ENCODE measurements at places on chromosomes 3 and 15.
A peak's percentile ranks its signal among the peaks of the same experiment; 100 is the strongest.

DNA sequence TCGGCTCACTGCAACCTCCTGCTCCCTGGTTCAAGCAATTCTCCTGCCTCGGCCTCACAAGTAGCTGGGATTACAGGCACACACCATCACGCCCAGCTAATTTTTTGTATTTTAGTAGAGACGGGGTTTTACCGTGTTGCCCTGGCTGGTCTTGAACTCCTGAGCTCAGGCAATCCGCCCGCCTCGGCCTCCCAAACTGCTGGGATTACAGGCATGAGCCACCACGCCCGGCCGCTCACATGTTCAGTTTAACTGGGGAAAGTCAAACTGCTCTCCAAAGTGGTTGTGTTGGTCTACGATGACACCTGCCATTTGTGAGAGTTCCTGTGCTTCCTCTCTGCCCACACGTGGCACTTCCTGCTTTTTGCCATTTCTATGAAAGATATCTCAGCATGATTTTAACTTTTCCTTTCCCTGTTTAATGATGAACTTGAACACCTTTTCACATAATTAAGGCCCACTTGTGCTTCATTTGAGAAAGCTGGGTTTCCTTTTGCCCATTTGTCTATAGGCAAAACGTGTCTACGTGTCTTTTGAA lies 877 bp upstream of the GP5 start:
- peaks cover 2% of the 10 kb centered on the region for H3K36me3 ChIP-seq
- H3K4me3 ChIP-seq: no peak overlapping the region
- no peak overlapping the region for H3K27ac ChIP-seq
- H3K27me3 ChIP-seq: peaks cover 22% of the 10 kb centered on the region
- H3K4me1 ChIP-seq: peaks cover 26% of the 10 kb centered on the region

DNA sequence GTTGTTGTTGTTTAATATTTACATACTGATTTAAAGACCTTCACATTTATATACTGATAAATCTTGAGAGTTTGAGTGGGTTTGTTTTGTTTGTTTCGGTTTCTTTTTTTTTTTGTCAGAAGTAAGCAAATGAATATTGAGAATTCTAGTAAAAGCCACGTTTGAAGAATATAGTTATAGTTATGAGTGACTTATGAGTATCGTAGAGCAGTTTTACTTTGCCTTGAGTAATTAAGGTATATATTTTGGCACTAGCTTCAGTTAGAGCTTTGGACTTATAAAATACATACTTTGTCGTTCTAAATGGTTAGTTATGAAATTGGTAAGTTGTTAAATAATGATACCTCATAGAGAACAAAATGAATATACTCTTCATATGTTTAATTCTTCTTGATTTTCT lies 27.8 kb downstream of the ATP1B3 start:
- peak overlapping the region; percentile 62 for H3K27ac ChIP-seq
- no peak overlapping the region for H3K4me3 ChIP-seq
- no peak for DNase-seq
- H3K36me3 ChIP-seq: peaks cover 17% of the 10 kb centered on the region
- peaks cover 8% of the 10 kb centered on the region for H3K4me1 ChIP-seq

DNA sequence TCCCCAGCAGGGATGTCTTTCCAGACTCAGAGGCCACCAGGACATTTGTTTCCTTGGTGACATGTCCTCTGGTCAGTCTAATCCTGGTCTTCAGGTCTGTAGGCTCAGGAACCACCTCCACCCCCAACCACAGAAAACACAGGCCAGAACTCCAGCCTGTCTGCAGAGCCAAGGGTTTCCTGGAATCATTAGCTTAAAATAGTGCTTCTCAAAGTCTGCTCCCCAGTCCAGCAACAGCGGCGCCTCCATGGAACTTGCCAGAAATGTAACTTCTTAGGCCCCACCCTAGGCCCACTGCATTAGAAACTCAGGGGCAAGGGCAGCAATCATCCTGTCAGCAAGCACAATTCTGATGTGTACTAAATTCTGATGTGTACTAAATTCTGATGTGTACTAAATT lies 20.0 kb downstream of the SLC28A1 start:
- H3K27ac ChIP-seq: no peak overlapping the region
- no peak for DNase-seq
- H3K27me3 ChIP-seq: peaks cover 3% of the 10 kb centered on the region
- H3K36me3 ChIP-seq: peaks cover 2% of the 10 kb centered on the region

- H3K27ac ChIP-seq: peak overlapping the region; percentile 96
- peaks cover 36% of the 10 kb centered on the region for H3K4me1 ChIP-seq
- H3K36me3 ChIP-seq: peaks cover 4% of the 10 kb centered on the region
- peak overlapping the region; percentile 94 for H3K4me3 ChIP-seq
Measured at GRCh38 chr3:52456169-52456799, 880 bp downstream of the NISCH start.

GRCh38 chr3:186633481-186633880 lies 6.7 kb upstream of the FETUB start:
- peaks cover 4% of the 10 kb centered on the region for H3K27me3 ChIP-seq
- DNase-seq: no peak
- no peak overlapping the region for H3K27ac ChIP-seq
- no peaks in the 10 kb centered on the region for H3K4me1 ChIP-seq

- no peak overlapping the region for H3K27ac ChIP-seq
- DNase-seq: no peak
- peaks cover 19% of the 10 kb centered on the region for H3K27me3 ChIP-seq
- H3K4me3 ChIP-seq: no peak overlapping the region
Measured at GRCh38 chr15:66153549-66154415, 99.8 kb downstream of the MEGF11 start.

GRCh38 chr3:4724051-4724629 lies 231.0 kb downstream of the ITPR1 start:
- H3K4me1 ChIP-seq: peaks cover 2% of the 10 kb centered on the region
- H3K36me3 ChIP-seq: peaks cover 30% of the 10 kb centered on the region
- H3K4me3 ChIP-seq: no peak overlapping the region
- H3K27ac ChIP-seq: no peak overlapping the region
- no peak for DNase-seq

DNA sequence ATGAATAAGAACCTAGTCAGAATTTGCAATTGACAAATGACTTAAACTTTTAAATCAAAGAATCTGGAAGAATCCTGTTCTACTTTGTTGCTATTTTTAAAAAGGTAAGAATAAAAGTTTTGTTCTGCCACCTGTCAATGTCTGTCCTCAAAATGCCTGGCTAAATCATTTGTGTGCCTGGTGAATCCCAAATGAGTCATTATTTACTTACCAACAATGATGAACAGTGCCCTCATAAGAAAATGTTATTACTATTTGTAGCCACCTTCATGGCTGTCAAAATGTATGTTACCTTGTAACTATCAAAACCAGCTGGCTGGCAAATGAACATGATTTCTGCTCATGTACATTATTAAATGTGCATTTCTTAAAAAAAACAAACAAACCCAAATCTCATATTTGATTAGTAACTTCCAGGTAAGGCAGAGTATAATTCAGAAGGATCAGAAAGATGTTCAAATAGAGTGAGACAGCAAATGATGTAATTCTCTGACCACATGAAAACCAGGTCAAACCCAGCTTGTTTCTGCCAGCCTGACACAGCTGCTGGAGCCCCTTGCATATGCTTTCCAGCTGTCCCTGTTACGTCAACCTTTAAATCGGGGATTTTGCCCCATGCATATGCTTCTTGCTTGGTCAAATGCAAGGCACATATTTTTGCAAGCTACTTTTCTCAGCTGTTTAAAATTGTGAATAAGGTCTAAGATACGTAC lies 137.9 kb downstream of the SSR3 start:
- H3K27ac ChIP-seq: no peak overlapping the region
- DNase-seq: no peak
- peaks cover 4% of the 10 kb centered on the region for H3K36me3 ChIP-seq
- peaks cover 10% of the 10 kb centered on the region for H3K27me3 ChIP-seq
- no peak overlapping the region for H3K4me3 ChIP-seq

DNA sequence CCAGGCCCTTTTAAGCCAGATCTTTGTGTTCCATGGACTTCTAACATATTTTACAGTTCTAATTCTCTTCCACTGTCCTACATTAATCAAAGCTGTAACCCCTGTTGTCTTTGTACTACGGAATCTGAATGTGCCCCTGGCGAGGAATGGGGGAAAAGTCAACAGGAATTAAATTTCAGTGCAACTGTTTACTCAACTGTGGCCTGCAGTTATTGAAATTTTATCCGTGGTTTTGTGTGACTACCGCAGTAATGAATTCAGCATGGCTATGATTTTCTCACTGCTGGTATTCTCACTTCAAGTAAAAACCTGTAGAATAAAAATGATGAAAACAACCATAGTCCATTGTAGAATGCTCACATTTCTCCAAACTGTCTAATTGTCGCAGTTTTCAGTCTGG lies 388.0 kb downstream of the FOXP1 start:
- H3K4me1 ChIP-seq: peaks cover 2% of the 10 kb centered on the region
- DNase-seq: no peak
- no peak overlapping the region for H3K4me3 ChIP-seq

GRCh38 chr15:63601704-63602185 lies 4.6 kb downstream of the FBXL22 start:
- H3K4me1 ChIP-seq: peaks cover 41% of the 10 kb centered on the region
- H3K4me3 ChIP-seq: peak overlapping the region; percentile 95
- H3K27me3 ChIP-seq: no peaks in the 10 kb centered on the region
- no peaks in the 10 kb centered on the region for H3K36me3 ChIP-seq

- H3K4me1 ChIP-seq: peaks cover 20% of the 10 kb centered on the region
- H3K27me3 ChIP-seq: no peaks in the 10 kb centered on the region
- no peak overlapping the region for H3K4me3 ChIP-seq
- DNase-seq: no peak
- H3K36me3 ChIP-seq: peaks cover 3% of the 10 kb centered on the region
Measured at GRCh38 chr15:41936155-41936554, 36.2 kb downstream of the EHD4 start.

GRCh38 chr15:51771773-51772172 lies 20.4 kb downstream of the TMOD2 start:
- peaks cover 17% of the 10 kb centered on the region for H3K4me1 ChIP-seq
- H3K27ac ChIP-seq: no peak overlapping the region
- no peak for DNase-seq
- H3K27me3 ChIP-seq: no peaks in the 10 kb centered on the region

- peaks cover 30% of the 10 kb centered on the region for H3K36me3 ChIP-seq
- H3K27ac ChIP-seq: peak overlapping the region; percentile 63
- H3K4me3 ChIP-seq: peak overlapping the region; percentile 68
- no peak for DNase-seq
- H3K4me1 ChIP-seq: peaks cover 34% of the 10 kb centered on the region
- H3K27me3 ChIP-seq: no peaks in the 10 kb centered on the region
Measured at GRCh38 chr15:52673734-52674133, 5.5 kb downstream of the ATOSA start.

- H3K27ac ChIP-seq: no peak overlapping the region
- H3K4me1 ChIP-seq: peaks cover 25% of the 10 kb centered on the region
- H3K4me3 ChIP-seq: no peak overlapping the region
- H3K27me3 ChIP-seq: no peaks in the 10 kb centered on the region
Measured at GRCh38 chr15:65900488-65900887, 31.2 kb downstream of the RAB11A start.

GRCh38 chr15:63986751-63987341 lies 59.4 kb downstream of the DAPK2 start:
- H3K27me3 ChIP-seq: no peaks in the 10 kb centered on the region
- H3K4me3 ChIP-seq: peak overlapping the region; percentile 59
- peak; percentile 45 for DNase-seq
- peak overlapping the region; percentile 97 for H3K27ac ChIP-seq

DNA sequence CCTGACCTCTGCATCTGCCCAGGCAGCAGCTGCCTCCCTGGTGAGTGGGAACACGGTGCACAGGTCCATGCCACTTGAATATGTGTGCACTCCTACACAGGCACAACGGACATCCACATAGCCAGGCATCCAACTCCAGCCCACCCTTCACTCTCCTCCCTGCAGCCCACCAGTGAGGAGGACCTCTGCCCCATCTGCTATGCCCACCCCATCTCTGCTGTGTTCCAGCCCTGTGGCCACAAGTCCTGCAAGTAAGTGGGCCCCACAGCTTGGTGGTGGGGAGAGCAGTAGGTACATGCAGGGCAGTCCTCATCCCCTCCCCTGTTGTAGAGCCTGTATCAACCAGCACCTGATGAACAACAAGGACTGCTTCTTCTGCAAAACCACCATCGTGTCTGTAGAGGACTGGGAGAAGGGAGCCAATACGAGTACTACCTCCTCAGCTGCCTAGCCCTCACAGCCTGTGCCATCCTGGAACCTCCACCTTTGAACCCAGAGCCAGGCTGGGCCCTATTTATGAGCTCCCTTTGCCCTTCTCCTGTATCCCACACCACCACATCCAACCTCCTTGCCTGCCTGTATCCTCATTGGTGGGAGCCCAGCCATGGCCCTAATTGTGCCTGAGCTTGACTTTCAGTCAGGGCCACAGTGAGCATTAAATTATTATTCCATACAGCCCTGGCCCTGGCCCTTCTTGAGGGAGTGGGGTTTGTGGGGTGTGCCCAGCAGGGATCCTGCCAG lies 1.5 kb upstream of the AMIGO3 start:
- peak overlapping the region; percentile 90 for H3K27ac ChIP-seq
- H3K36me3 ChIP-seq: peaks cover 2% of the 10 kb centered on the region
- DNase-seq: no peak
- peaks cover 35% of the 10 kb centered on the region for H3K4me1 ChIP-seq

DNA sequence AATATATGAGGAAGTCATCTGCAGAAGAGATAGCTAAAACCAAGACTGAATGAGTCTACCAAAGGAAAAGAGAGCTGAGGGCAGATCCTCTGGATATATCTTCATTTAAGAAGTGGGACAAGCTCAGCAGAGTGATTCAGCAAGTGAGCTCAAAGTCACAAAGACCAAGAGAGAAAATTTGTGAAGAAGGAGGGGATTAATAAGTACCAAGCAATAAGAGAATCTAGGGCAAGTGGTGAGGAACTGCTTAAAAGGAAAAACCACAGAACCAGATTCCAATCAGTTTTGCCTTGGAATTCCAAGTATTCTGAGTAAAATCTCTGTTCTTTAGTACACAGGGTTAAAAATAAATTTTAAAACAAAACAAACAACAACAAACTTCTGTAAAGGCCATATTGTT lies 3.6 kb downstream of the EHHADH start:
- H3K27me3 ChIP-seq: peaks cover 17% of the 10 kb centered on the region
- H3K27ac ChIP-seq: no peak overlapping the region
- H3K4me1 ChIP-seq: peaks cover 3% of the 10 kb centered on the region
- DNase-seq: no peak
